ENCODE measurements at places on chromosomes 16 and 17.

DNA sequence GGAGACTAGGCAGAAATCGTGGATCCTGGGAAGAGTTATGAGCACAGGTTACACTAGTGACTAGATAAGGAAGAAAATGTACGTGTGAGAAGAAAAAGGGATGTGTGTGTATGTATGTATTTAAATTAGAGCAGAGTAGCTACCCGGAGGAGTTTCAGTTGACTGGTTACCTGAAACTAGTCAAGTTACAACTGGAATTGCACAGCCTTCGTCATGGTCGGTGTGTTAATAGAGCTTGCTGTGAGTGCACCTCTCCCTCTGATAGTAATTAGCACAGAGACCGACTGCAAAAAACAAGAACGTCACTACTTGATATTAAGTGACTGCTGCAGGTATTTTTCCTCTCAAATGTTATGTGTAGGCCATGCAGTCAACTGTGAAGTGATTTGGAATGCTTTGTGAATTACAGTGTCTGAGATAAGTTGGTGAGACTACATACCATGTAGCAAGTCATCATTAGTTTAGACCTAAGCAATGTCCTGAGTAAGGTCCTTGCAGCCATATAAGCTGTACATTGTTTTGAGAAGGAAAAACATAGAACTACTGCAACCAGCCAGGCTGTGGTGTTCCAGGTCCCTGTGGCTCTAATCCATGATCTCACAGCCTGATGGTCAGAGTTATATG, 95.7 kb downstream of the WNT3 start:
- DNase-seq: no peak

- peak; percentile 3 for DNase-seq
These were observed 20.4 kb upstream of the WDR45B start for GRCh38 chr17:82668631-82669099.

GRCh38 chr17:79620207-79621038, 9.6 kb upstream of the RBFOX3 start:
- no peak for DNase-seq

- no peak for DNase-seq
These were observed 213.8 kb upstream of the RPL38 start for GRCh38 chr17:73989671-73990070.

All from CD4-positive, alpha-beta T cell treated with Interleukin-4 for 4 hours (primary cell).